Activated CD4-positive, alpha-beta T cell treated with anti-CD3 and anti-CD28 coated beads, Interleukin-2, amount 10 ng/mL, durations not matched to agents 24 days and 14 days (primary cell): ENCODE measurements at places on chromosomes 1 and 21. TPM values are rescaled to one million over a fixed set of nuclear protein-coding genes. Genes with fewer than 3 reads are reported as not detected.
A peak's percentile ranks its signal among the peaks of the same experiment; 100 is the strongest.

DNA sequence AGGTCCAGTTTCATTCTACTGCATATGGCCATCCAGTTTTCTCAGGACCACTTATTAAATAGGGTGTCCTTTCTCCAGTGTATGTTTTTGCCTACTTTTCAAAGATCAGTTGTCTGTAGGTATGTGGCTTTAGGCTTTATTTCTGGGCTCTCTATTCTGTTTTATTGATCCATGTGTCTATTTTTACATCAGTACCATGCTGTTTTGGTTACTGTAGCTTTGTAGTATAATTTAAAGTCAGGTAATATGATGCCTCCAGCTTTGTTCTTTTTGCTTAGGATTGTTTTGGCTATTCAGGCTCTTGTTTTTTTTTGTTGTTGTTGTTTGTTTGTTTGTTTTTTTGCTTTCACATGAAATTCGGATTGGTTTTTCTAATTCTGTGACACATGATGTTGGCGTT, 124.4 kb upstream of the SLC35F3 start:
- H3K27ac ChIP-seq: no peak overlapping the region
- no peaks in the 10 kb centered on the region for H3K36me3 ChIP-seq
- no peak for DNase-seq
- H3K4me3 ChIP-seq: no peak overlapping the region

GRCh38 chr1:64546013-64546412, 76.1 kb downstream of the CACHD1 start:
- H3K4me1 ChIP-seq: peaks cover 30% of the 10 kb centered on the region
- peaks cover 30% of the 10 kb centered on the region for H3K27me3 ChIP-seq
- no peaks in the 10 kb centered on the region for H3K36me3 ChIP-seq
- DNase-seq: no peak

DNA sequence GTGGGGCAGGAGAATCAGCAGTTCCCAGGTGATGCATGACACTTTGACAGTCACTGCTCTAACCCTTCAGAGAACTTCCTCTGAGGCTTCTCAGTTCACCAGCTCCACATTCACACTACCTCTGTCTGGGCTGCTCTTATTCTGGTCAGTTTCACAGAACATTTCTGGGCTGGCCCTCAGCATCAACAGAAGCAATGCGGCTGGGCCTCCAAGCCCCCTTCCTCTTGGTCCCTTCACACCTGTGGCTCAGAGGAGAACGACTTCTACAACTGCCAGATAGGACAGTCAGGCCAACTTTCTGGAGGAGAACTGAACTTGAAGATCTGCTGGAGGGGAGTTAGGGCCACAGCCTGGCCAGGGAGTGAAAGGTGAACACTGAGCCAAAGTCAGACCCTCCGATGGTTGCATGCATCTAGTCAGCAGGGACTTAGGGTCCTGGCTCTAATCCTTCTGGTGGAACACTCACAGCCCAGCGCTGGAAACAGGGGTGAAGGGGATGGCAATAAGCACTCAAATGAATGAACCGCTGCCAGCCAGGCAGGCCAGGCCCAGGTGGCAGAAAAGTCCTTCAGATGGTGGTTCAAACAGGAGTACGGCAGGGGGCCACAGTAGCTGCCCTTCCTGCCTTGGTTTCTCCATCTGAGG, 274.1 kb downstream of the FOXD2 start:
- no peak for DNase-seq
- H3K27me3 ChIP-seq: peaks cover 64% of the 10 kb centered on the region
- no peak overlapping the region for H3K27ac ChIP-seq
- H3K4me1 ChIP-seq: peaks cover 2% of the 10 kb centered on the region
- peaks cover 2% of the 10 kb centered on the region for H3K36me3 ChIP-seq

DNA sequence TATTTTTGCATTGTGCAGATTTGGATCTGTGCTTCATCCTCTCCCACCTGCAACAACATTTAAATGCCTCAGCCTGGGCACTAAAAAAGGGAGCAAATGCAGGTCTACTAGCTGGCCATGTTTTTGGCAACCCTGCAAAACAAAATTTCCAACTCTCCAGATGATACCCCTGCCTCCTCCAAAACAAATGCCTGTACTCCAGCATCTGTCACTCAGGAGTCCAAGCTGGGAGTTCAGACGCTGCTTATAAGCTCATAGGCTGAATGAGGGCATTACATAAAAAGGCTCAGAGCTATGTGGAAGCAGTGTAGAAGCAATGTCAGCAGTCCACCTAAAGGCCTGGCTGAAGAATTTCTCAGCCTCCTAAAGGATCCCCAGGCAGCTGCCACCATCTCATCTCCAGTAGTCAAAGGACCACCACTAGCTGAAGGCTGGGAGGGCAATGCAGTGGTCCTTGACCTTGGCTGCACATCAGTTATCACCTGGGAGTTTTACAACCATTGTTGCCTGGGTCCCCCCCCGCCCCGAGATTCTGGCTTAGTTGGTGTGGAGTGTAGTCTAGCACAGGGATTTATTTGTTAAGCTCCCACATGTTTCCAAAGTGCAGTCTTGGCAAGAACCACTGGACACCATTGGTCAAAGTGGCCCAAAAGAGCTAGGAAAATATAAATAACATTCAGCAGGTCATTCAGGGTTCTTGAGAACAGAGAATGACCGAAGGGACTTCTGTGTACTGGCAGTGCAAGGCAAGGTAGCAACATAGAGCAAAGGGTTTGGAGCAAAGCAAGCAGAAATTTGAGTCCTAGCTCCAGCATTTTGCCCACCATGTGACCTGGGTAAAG, 57.2 kb downstream of the ITPKB start:
- H3K27ac ChIP-seq: no peak overlapping the region
- H3K36me3 ChIP-seq: peaks cover 27% of the 10 kb centered on the region
- no peaks in the 10 kb centered on the region for H3K27me3 ChIP-seq
- no peak for DNase-seq

DNA sequence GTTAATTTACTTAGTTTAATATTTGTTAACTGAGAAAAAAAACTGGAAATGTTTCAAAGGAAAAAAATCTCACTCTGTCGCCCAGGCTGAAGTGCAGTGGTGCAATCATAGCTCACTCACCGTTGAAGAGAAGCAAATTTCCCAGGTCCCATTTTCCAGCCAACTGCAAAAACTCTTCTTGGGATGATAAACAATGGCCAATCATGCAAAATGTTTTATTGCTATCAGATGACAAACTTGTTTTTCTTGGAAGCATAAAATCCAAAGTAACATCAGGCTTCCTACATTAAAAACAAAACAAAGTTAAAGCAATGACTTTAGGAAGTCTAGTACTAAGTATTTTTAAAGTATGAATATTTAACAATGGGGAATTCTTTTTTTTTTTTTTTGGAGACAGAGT, 84.9 kb downstream of the LYST start:
- H3K36me3 ChIP-seq: peaks cover 30% of the 10 kb centered on the region
- H3K4me1 ChIP-seq: no peaks in the 10 kb centered on the region
- no peak overlapping the region for H3K4me3 ChIP-seq
- no peak overlapping the region for H3K27ac ChIP-seq

DNA sequence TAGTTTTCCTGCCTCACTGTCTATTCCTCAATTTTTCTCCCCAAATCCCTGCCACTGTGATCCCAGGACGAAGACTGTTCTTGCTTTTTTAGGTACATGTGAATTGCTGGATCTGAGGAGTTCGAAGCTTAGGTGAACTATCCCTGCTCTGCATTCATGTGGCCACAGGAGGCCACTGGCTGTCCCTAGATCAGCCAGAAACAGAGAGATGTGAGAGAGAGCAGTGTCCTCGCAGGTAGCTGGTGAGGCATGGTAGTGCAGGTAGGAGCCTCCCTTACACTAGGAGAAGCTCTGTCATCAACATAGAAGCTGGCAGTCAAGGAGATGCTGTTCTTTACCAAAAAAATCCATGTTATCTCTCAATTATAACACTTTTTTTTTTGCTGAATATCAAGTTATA, 71.5 kb downstream of the USP24 start:
- no peak overlapping the region for H3K4me3 ChIP-seq
- no peaks in the 10 kb centered on the region for H3K27me3 ChIP-seq
- H3K27ac ChIP-seq: peak overlapping the region; percentile 4
- H3K36me3 ChIP-seq: peaks cover 37% of the 10 kb centered on the region

DNA sequence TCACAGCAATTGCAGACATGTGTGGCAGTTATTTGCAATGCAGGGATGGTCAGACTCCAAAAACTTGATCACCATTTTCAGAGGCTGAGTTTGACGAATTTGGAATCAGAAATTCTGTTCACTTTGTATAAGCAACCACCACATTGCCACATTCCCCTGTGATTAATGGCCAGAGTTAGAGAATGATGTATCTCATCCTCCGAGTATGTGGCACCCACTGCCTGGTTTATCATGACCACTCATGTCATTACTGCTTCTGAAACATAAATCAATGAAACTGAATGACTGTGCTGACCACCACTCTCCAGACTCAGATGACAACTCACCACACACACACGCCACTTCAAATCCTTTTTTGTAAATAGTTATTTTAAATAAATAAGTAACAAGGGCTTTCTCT, 66.6 kb upstream of the CACHD1 start:
- no peak for DNase-seq
- no peaks in the 10 kb centered on the region for H3K36me3 ChIP-seq
- H3K4me1 ChIP-seq: no peaks in the 10 kb centered on the region

DNA sequence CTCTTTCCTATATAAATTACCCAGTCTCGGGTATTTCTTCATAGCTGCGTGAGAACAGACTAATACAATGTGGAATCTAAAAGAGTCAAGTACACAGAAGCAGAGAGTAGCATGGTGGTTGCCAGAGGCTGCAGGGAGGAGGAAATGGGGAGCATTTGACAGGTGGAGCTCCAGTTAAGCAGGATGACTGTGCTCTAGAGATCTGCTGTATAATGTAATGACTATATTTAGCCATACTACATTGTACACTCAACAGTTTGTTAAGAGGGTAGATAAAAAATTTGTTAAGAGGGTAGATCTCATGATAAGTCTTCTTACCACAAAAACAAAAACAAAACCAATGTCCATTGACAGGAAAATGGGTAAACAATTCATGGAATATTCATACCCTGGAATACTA, 82.1 kb downstream of the MT1HL1 start:
- DNase-seq: no peak
- peaks cover under 1% of the 10 kb centered on the region for H3K36me3 ChIP-seq
- no peaks in the 10 kb centered on the region for H3K27me3 ChIP-seq
- no peak overlapping the region for H3K27ac ChIP-seq

Gene PRAMEF18
- not detected in 2 replicates for total RNA-seq
